ENCODE measurements at places on chromosomes 7 and 10.
A peak's percentile ranks its signal among the peaks of the same experiment; 100 is the strongest.

DNA sequence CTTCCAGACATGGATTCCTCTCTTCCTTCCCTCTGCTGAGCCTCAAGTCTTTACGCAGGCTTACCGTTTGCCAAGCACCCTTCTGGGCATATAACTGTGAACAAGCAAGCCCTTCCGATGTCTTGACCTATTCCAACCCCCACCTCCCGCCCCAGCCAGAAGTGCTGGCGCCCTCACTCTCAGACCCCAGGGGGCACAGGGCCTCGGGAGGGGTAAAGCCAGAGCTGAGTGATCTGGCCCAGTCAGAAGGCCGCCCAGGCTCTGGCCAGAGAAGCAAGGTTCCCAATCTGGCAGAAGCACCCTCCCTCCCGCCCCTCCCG lies 1.2 kb downstream of the PRRT4 start:
- no peak for DNase-seq

DNA sequence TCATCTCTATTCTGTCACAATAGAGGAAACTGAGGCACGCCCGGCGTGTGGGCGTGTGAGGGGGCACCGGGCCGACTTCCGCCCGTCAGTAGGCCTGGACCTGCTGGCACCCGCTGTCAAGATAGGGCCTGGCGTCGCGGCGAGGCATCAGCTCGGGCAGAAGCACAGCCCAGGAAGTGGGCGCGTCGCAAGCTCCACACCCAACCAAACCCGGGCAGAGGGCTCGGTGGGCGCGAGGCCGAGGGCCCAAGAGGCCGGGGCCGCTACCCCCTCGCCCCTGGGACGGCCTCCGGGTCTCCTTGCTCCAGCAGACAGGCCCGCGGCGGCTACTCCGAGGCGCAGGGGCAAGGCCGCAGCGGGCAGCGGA lies 91.2 kb downstream of the SPAG6 start:
- no peak for DNase-seq

GRCh38 chr7:42575171-42575570 lies 336.7 kb downstream of the C7orf25 start:
- no peak for DNase-seq

DNA sequence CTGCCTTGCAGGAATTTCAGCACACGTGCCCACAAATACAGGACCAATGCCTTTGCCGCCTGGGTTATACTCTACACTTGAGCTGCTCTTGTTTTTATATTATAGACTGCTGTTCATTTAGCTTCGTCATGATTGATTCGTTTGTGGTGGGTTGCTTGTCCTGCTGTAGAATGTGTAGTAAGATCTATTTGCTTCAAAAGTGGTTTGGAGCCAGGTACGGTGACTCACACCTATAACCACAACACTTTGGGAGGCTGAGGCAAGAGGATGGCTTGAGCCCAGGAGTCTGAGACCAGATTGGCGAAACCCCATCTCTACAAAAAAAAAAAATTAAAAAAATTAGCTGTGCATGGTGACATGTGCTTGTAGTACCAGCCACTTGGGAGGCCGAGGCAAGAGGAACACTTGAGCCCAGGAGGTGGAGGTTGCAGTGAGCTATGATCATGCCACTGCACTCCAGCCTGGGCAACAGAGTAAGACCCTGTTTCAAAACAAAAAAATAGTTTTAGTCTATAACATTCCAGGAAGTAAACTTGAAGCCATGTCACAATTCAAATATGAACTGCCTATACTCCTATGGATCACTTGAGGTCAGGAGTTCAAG lies 9.0 kb upstream of the RHBDD2 start:
- no peak for DNase-seq

GRCh38 chr10:73907841-73908517 lies 3.0 kb upstream of the PLAU start:
- no peak for DNase-seq

GRCh38 chr10:83252596-83252995 lies 886.7 kb upstream of the GHITM start:
- DNase-seq, result no peak

DNA sequence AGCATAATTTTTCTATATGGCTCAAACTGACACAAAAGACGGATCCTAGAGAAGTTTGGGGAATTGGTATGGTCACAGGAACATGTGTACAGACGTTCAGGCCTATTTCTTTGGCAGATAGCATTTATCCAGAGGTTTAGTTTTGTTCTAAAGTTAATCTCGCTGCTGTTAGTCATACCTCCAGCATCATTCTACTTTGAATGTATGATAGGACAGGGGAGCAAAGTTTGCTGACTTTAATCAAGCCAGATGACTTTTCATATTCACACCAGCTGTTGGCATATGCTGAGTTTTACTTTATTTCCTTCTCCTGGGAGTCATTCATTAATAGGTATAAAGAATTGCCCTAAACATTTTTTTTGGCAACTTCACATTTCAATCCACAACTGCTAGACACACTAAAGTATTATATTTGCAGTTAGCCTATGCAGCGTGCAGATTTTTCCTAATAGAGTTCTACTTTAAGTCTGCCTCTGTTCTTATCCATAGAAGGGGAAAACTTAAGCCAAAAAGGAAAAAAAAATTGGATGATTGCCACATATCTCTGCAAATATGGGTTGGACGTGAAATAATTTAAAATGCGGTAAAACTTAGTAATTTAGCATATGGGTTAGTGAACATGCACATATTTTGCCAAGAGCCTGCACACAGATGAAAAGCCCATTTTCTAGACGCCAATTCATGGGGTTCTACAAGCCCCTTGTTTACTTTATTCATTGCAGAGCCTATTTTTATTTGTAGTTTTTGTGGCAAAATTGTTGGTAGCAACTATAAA lies 213.1 kb downstream of the C7orf25 start:
- DNase-seq, result no peak

DNA sequence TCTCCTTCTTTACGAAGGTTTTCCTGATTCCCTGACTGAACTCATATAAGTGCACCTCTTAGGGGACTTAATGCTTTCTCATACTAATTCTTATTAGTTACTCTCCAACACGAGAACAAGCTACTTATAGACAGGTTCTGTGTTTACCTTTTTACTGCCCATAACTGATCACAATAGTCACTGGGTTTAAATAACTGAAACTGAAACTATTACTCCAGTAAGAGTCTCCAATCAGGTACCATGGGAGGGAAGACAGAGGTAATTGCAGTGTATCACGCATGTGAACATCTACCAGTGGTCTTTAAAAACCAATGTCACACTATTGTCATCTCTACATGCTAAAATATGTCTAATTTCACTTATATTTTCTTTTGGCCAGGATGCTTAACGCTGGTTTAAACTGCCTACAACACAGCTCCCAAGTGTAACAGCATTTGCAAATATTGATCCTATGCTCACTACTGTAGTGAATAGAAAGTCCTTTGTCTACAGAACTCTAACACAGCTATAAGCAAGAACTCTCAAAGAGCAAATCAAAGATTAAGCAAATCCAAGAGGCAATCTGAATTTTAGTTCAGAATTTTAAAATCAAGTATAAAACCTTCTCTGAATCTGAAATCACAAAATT lies 3.6 kb downstream of the GDI2 start:
- peak; percentile 20 for DNase-seq

- no peak for DNase-seq
These were observed 32.3 kb upstream of the OSBPL3 start for GRCh38 chr7:25012254-25012653.

DNA sequence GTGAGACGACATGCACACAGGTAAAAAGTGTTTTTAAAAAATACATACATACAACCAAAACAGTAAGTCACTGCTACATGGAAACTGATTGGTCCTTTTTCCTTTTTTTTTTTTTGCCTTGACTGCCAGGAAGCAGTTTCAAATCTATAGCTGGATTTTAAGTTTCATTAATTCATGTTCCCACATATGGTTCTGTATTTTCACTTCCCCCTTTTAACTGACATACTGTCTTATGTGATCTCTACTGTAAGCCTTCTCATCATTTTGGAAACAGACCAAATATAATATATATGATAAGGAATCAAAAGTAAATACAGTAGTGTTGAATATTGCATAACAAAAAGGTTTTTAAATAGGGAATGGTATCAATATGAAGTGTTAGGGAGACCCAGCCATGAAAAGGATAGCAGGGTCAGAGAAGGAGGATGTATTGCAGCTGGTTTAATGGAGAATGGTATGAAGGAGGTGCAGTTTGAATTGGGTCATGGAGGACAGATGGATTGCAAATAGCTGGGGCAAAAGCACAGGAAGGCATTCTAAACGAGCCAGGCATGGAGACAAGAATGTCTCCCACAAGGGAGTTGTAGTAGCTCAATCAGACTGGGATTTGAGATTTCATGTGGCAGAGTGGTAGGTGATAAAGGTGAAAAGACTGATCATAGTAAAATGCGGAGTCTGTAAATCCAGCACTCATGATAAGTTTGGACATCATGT lies 5.4 kb downstream of the CAV1 start:
- no peak for DNase-seq

Measured in central memory CD4-positive, alpha-beta T cell (primary cell).